Immature natural killer cell (primary cell): ENCODE measurements at places on chromosomes 4 and X.

DNA sequence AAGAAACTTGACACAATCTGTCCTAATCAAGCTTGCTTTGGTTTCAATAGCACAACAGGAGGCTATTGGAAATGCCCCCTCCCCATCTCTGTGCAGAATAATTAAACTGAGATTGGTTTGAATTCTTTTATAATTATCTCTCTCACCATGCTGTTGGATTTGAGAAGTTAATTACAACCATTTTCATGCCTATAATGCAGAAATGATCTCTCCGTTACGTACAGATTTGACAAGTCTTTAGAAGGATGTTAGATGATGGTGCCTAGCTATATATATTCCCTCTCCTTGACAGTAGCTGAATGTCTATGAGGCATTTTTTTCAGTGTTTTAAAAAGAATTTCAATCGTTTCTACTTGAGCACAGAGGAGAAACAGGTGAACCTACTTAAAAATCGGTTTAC, 488.4 kb upstream of the TECRL start:
- DNase-seq = no peak

GRCh38 chr4:1797861-1798579, 4.9 kb downstream of the FGFR3 start:
- DNase-seq = no peak

DNA sequence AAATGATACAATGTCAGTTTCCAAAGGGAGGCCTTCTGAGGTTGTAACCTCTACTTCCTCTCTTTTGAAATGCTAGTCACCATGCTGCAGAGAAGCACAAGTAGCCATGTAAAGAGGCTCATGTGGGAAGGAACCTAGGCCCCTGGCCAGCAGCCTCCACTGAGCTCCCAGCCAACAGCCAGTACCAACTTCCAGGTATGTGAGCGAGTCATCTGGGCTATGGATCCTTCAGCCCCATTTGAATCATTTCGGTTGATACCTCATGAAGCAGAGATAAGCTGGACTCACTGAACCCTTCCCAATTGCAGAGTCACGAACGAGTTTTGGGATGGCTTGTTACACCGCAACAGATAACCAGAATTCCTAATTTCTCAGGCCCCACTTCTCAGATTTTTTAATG, 187.0 kb upstream of the LDB2 start:
- DNase-seq = no peak

DNA sequence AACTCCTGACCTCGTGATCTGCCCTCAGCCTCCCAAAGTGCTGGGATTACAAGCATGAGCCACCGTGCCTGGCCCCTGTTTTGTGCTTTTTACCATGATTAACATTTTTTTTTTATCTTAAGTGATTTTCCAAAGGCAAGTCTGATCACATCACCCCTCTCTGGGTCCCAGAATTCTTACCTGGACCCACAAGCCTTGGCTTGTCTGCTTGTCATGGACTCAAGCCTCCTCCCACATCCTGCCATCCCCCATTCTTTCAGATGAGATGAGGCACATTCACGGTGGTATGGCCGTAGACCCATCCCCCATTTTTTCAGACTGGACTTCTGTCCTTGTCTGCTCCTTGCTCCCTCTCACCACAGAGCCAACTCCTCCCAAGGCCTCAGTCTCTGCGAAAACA, 55.3 kb downstream of the APLN start:
- no peak for DNase-seq

DNA sequence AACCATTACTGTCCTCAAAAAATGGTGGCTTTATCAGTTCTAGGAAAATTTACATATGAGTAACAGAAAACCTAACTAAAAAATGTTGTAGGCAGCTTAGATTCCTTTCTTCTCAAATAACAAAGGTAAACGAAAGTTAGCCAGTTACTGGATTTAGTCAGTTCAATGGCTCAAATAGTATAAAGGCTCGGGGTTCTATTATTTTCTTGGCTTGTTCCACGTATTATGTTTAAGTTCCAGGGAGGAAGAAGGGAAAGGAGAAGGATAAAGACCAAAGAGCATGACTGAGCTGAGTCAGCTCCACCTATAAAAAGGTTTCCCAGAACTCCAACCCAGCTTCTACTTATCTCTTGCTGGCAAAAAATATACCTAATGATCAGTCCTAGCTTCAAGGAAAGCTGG, 41.0 kb upstream of the MAB21L2 start:
- no peak for DNase-seq

GRCh38 chr4:87677731-87678130, 27.7 kb downstream of the DMP1 start:
- no peak for DNase-seq

GRCh38 chr4:157225096-157225495, 4.6 kb downstream of the GRIA2 start:
- DNase-seq = no peak

DNA sequence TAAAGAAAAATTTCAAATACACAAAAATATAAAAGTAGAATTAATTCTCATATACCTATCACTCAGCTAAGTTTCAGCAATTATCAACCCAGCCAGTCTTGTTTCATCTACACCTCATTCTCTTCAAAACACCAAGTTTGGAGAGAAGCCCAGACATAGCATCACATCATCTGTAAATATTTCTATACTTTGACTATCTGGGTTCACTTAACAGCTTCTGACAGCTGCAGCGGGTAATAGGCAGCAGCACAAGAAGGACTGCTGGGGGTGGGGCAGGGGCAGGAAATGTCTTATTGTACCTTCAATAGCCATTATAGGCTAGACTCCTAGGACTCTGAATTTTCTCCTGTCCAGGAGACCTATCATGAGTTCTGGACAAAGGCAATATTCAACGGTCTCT, 54.1 kb downstream of the PHF8 start:
- DNase-seq = no peak

DNA sequence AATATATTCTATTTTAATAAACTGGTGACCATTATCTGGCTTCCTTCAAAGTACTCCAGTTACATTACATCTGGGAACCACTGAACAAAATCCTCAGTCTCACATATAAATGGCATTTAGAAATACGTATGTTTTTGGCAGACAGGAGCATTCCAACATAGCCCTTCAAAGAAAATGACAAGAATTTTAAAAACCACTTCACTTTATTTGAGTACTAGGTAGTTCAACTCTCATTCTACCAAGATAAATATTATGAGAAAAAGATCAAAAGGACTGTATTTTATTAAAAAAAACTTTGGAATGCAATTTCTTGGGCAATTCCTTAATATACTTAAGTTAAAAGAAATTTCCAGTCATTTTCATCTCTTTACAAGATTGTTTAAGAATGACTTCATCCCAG, 17.6 kb downstream of the TNIP3 start:
- DNase-seq = no peak

DNA sequence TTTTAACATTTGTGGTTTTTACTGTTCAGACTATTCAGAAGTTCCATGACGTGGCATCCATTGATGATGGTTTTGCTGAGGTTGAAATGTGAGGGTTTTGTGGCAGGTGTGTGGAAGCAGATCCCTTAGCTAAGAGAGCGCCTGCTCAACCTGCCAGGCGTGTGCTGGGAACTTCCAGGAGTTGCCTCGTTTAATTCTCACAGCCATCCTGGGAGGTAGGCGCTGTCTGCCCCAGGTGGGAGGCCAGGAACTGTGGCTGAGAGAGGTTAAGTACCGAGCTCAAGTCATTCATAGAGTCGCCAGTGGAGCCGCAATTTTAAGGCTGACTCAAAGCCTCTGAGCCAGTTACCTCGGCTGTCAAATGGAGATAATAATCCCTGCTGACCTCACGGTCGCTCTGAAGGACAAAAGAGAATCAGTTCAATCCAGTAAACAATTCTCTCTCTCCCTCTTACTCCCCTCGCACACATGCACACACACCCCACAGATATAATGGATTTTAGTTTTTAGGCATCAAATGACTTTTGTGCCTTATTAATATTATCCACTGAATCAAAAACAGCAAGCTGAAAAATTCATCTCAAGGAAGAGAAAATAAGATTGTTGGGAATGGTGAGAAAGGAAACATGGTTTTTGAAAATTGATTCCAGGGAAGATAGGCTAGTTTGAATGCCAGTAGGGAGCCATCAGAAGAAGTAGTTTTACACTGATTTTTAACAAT, 171.3 kb downstream of the PTTG2 start:
- peak; percentile 89 for DNase-seq

GRCh38 chr4:123867910-123868587, 471.5 kb downstream of the SPRY1 start:
- DNase-seq = no peak

DNA sequence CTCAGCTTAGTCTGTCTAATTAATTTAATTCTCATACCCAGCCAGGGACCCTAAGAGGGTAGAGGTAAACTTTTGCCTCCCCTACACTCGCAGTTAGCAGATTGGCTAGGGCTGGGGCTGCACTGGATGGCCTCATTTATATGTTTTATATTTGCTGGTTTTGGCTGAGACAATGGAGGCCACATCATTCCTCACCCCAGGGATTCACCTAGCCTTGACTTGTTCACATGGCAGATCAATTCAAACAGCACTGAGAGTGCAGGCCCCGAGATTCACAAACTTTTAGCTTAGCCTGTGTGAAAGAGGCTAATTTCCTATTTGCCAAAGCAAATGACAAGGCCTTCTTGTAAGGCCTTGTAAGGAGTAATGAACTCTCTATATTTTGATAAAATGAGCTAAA, 844.4 kb downstream of the ARAP2 start:
- no peak for DNase-seq

DNA sequence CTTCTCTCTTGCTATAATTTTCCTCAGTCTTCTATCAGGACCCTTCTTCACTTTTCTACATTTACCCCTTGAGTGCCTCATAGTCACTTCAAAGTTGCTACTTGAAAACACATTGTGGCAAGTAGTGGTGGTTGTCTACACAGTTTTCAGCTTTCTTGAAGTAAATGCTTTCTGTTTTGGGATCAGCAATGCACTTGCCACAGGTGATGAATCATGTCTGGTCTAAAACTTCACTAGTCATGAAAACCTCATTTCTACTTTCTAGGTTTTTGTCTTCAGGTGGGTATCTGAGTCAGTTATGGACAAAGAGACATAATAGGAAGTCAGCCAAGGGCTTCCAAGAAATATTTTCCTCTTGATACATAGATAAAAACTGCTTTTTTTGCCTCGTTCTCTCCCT, 359.2 kb downstream of the CCSER1 start:
- DNase-seq = no peak

- no peak for DNase-seq
Observed at GRCh38 chr4:26476545-26476944, 13.7 kb downstream of the CCKAR start.

- no peak for DNase-seq
Observed at GRCh38 chr4:118742050-118742449, 56.9 kb downstream of the METTL14 start.

- no peak for DNase-seq
Observed at GRCh38 chrX:107766470-107767150, 9.0 kb downstream of the TSC22D3 start.

GRCh38 chrX:13398839-13399238, 79.0 kb upstream of the ATXN3L start:
- DNase-seq = no peak

DNA sequence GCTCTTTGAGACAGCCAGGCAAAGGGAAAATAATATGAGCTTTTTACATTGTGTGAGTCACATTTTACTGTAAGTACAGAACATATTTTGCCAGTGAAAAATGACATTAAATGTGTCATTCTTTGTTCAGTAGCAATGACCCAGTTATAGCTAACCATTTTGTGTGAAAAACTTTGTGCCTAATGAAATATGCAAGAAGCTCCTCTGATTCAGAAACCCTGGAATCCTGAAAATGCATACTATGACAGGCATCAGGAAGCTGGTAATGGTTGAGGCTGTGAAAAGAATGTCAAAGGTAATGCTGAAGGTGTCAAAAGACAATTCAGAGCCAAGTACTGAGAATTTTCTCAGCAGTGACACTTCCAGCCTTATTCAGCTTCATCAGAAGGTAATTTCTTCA, 549.5 kb upstream of the SMIM31 start:
- no peak for DNase-seq

- no peak for DNase-seq
Observed at GRCh38 chr4:84491481-84491880, 7.6 kb downstream of the NKX6-1 start.

DNA sequence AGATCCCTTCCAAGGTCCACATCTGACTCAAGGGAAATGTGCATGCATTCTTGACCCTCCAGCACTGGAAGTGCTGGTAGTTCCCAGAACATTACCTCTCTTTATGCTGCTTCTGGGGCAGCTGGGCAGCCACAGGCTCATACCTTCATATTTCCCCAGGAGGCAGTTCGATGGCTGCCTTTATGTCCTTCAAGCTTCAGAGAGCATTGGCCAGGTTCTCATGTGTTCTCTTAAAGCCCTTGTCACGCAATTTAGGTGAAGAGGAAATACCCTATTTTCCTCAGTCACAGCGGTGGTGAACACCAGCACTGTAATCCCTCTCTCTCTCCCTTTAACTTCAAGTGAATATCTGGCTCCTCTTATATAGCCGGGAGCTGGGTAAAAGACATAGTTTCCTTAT, 134.3 kb downstream of the MID1IP1 start:
- no peak for DNase-seq

GRCh38 chr4:72896515-72896914, 173.0 kb downstream of the COX18 start:
- DNase-seq = no peak

DNA sequence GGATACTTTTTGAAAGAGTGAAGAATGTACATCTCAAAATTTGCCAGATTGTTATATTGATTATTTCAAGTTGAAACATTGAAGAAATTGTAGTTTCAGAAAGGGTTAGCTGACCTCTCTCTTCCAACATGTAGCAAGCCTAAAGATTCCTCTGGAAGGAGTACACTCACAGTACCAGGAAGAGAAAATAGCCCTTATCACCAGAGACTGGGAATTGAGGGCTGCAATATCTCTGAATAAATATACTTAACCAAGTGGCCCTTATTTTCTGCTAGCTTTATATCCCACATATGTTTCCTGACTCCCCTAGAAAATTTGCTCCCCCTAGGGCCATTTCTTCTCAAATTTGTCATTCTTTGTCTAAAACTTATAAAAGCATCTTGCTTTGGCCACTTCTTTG, 332.2 kb downstream of the GASK1B start:
- no peak for DNase-seq

DNA sequence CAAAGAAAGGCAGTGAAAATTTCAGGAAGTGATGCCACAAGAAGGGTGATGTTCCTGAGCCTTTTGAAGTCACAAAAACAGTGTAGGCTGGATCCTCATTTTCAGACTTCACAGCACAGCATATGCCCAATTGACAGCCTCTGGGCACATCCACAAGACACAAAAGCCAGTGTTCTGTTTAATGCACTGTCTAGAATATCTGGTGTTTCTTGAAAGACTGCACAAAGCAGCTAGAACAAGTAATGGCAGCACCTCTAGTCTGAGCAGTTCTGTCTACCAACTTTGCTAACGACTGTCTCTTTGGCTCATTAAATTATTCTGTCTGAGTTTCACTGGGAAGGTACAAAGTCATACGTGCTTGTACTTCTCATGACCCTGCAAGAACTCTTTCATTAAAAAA, 417.1 kb upstream of the GALNT7 start:
- DNase-seq = no peak
